ENCODE measurements at places on chromosomes 11 and 22.

DNA sequence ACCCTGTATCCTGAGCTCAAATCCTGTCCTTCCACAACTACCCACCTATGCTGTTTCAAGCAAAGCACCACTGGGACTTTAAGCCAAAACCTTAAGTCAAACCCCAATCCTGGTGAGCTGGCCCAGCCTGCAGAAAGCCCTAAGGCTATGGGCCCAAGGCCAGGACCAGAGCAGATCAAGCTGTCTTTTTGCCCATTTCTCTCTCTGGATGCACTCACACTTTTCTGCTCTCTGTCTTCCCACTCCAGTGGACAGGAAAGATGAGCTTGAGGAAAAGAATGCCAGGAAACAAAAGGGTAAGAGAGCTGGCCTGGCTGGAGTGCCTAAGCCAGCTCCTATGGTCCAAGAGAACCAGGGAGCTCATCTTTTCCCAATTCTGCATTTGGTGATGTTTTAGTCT, 284.3 kb upstream of the ISX start:
- no peak for DNase-seq

- no peak for DNase-seq
These were observed 535.5 kb upstream of the B3GAT1 start for GRCh38 chr11:134947556-134947955.

DNA sequence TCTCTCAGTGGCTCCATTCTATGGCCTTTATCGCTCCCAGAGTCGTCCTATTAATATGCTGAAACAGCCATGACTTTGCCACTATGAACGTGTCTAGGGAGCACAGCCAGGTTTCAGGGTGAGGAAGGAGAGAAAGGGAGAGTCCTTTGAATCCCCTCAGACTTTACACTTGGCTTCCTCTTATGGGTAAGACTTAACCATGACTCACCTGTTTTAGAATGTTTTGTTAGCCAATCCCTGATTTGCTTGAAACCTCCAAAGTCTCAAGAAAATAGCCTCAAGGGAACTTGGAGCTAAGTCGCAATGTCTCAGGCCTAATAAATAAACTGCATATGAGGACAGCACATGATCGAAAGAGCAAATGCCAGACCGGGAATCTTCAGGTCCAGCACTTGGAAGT, 131.2 kb upstream of the RCN1 start:
- no peak for DNase-seq

- DNase-seq: no peak
These were observed 8.1 kb upstream of the NEU3 start for GRCh38 chr11:74980634-74981033.

GRCh38 chr11:46902694-46903093, 15.7 kb downstream of the LRP4 start:
- no peak for DNase-seq

- no peak for DNase-seq
These were observed 28.1 kb downstream of the PPP6R3 start for GRCh38 chr11:68488623-68489022.

GRCh38 chr22:22201185-22201929, 43.2 kb upstream of the VPREB1 start:
- no peak for DNase-seq

DNA sequence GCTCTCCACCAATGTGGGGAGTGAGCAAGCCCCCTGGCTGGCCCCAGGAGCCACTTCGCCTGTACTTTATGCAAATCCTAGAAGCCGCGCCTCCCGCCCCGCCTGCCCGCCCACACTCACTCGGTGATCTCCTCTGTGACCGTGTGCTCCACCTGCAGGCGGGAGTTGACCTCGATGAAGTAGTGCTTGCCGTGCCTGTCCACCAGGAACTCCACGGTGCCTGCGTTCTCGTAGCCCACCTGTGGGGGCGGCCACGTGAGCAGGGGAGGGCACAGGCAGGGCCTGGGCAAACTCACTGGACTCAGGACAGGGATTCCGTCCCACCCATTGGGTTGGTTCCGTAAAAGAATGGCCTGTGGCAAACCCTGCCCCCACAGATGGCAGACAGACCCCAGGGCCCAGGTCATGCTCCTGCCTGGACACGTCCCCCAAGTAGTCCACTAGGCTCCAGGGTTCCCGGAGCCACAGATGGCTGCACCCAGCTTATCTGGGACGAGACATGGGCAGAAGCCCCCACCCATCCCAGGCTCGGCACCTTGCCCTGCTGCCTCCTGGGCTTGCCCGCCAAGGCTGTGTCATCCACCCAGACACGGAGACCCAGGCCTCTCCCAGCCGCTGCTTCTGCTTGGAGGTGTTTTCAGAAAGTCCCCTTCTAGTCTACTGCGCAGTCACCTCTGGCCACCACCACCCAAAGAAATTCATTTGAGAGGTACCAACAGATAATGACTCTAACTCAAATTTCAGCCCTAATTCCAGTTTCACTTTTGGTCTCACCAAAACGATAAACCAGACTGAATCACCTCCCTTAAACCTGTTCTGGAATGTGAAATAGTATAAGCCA, 12.1 kb downstream of the LRFN4 start:
- peak; percentile 83 for DNase-seq

GRCh38 chr22:24118689-24119384, 62.5 kb upstream of the SUSD2 start:
- no peak for DNase-seq

- DNase-seq: no peak
These were observed 48.4 kb downstream of the CDKN1C start for GRCh38 chr11:2837096-2837601.

DNA sequence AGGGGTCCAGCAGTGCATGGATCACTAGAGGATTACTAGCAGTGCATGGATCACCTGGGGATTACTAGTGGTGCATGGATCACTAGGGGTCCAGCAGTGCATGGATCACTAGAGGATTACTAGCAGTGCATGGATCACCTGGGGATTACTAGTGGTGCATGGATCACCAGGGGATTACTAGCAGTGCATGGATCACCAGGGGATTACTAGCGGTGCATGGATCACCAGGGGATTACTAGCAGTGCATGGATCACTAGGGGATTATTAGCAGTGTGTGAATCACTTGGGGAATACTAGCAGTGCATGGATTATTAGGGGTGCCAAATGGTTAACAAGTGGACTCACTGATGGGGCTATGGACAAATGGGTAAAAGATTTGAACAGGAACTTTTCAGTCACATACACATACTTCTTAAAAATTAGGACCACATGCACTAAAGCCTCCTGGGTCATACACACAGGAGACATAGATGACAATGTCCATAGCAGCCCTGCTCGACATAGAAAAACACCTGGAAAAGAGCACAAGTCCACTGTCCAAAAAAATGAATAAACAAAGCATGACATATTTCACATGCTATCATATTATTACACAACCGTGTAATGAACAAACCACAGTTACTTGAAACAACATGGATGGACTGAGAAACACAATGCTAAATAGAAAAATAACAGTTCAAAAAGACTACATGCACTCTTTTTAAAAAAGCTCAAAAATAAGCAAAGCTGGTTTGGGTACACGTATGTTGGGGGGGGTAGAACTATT, 109.8 kb downstream of the CD44 start:
- no peak for DNase-seq

DNA sequence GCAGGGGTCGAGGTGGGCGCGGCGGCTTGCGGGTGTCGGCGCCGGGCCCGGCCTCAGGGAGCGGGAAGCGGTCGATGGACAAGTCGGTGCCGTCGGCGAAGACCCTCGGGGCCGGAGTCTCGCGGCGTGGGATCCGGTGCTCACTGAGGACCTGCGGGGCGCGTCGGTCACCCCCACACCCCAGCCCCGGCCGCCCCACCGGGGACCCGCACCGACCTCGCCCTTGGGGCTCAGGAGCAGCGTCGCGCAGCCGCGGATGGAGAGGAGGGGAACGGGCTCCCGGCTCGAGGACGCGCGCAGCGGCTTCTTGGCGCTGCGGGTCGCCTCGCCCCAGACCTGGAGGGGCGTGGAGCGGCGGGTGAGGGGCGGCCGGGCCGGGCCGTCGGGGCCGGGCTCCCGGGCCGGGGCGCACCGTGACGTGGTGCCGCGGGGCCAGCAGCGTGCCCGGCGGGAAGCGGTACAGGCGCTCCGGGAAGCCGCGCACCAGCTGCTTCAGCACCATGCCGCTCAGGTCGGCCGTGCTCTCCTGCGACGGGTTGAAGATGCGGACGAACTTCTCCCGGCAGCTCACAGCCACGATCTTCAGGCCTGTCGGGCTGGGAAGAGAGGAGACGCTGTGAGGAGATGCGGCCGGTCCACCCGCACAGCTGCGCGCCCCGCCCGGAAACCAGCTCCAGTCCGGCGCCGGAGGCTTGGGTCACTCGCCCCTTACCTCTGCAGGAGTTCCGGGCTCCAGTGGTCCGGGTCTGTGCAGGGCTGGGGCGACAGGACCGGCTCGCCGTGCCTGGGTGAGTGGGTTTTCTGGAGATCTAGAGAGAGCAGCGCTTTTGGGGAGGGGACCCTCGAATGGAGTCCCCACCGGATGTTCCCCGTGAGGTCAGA, 4.5 kb downstream of the LMNTD2 start:
- DNase-seq: peak; percentile 52

GRCh38 chr11:128868841-128869671, 2.0 kb upstream of the KCNJ1 start:
- no peak for DNase-seq

All from CD4-positive, alpha-beta T cell treated with Interleukin-17A for 4 hours (primary cell).